ENCODE measurements at places on chromosomes 13 and 19.
A peak's percentile ranks its signal among the peaks of the same experiment; 100 is the strongest.

GRCh38 chr13:79447141-79447540, 33.8 kb upstream of the NDFIP2 start:
- no peak for DNase-seq

DNA sequence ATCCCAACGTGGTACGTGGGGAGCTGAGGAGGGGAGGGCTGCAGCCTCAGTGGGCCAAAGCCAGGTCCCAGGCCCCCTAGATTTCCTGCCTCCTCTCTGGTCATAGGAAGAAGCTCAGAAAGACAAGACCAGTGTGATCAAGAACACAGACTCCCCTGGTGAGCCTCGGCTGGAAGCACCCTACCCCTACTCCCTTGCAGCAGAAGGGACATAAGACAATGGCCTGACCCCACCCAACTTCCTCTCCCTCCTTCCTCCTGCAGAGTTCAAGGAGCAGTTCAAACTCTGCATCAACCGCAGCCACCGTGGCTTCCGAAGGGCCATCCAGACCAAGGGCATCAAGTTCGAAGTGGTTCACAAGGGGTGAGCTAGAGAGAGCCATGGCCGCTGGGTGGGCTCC, 11.5 kb downstream of the PODNL1 start:
- no peak for DNase-seq

GRCh38 chr13:100619940-100620339, 31.4 kb upstream of the GGACT start:
- no peak for DNase-seq

DNA sequence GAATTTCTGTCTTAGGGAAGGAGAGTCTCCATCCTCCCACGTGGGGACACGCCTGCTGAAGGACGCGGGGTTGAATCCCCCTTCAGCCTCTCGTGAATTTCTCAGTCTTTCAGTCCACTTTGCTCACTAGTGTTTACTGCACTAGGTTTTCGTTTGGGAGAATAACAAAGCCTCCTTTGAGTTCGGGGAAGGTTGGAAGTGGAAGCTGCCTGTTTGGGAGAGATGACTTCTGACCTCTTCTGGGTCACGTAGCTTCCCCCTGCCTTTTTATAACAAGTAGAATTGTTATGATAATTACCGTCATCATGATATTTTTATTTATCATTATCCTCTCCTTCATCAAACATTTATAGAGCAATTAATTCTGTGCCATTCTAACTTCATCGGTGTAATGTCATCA, 60.7 kb downstream of the ATP11A start:
- no peak for DNase-seq

- no peak for DNase-seq
Observed at GRCh38 chr19:30704771-30705330, 332.7 kb downstream of the ZNF536 start.

DNA sequence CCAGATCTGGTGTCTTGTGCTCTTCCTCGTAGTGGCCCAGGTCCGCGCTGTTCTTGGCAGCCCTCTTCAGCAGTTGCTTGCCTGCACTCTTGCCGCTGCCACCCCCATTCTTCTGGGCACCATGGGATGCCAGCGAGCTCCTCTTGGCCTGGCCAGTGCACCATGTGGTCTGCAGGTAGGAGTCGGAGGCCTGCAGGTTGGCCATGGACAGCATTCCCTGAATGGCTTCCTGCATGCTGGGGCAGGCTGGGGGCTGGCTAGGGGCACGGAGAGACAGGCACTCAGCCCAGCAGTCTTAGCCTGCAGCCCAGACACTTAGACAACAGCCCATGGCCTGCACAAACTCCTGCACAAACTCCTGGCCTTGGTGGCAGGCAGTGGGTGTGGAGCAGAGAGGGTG, 234.9 kb downstream of the TUBA3C start:
- DNase-seq, result no peak

DNA sequence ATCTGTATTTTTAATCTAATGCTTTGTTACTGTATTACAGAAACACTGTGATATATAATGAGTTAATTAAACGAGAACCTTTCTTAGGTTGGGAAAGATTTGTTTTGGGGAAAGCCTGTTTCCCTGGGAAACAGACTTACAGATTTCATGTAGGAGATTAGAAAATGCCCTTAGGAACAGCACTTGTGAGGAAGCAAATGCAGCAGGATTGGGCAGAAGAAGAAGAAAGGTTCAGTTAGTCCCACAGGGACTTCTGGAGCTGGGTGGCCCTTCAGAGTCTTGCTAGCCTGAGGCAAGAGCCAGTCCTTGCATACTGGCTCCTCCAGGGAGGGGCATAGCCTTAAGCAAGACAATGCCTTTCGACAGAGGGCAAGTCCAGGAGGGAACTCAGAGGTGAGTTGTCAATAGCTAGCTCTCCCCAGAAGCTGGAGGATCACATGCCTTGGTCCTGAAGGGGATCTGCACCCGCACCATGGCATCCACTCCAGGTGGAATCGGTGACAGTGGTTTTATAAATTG, 36.8 kb downstream of the N4BP2L1 start:
- DNase-seq, result no peak

- DNase-seq, result no peak
Observed at GRCh38 chr13:36778083-36778671, 40.8 kb upstream of the RFXAP start.

DNA sequence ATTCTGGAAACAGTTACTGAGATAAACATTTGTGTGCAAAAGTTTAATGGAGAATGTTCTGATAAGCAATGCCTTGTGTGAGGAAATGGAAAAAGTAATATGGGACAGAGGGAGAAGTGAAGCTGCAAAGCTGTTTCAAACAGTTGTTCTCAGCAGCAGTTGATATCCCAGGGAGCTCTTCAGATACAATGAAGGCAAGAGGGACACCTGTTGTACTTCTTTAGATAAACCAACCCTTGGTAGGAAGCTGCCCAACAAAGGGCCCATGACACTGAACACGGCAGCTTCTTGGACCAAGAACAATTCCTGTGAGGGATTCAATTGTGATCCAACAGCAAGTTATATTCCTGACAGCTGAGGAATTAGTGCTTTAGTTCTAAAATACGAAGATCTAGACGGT, 894.3 kb upstream of the PCDH20 start:
- DNase-seq, result no peak

- DNase-seq, result no peak
Observed at GRCh38 chr19:21101521-21102242, 19.7 kb downstream of the ZNF714 start.

- DNase-seq, result no peak
Observed at GRCh38 chr19:30911491-30911890, 437.7 kb downstream of the TSHZ3 start.

DNA sequence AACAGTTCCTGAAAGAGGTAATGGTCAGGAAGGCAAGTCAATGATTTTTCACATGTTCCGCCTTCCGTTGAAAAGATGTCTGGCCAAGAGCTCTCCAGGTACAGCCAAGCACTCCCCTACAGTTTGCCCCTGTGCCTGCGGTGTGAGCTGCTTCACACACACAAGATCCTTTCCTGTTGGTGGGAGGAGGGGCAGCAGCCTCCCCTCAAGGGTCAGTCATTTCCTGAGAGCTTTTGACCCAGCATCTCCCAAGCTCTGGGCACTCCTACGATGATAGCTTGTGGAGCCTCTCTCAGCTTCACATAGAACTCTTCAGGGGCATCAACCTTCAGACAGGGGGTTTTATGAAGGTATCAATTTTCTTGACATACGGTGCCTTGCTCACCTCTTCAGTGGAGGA, 86.9 kb downstream of the DOCK9 start:
- DNase-seq, result no peak

- no peak for DNase-seq
Observed at GRCh38 chr19:12896460-12896859, 5.5 kb downstream of the GCDH start.

DNA sequence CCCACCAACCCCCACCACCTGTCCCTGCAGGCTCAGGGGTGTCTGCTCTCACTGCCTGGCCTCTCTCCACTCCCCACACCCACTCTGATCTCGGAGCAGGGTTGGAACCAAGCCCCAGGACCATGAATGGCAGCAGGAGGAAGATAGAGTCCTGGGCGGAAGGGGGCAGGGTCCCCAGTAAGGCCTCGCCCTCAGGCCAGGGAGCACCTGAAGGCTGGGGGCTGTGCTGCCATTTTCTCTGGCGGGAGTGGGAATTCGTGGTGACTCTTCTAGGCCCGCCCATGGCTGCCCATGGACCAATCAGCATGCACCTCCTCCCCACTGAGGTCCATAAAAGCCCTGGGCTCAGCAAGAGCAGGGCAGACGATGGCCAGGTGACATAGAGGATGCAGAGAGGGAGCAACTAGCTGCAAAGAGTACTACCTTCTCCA, 25.0 kb downstream of the KBTBD6 start:
- DNase-seq, result no peak

- DNase-seq, result no peak
Observed at GRCh38 chr19:16226878-16227836, 29.4 kb downstream of the AP1M1 start.

DNA sequence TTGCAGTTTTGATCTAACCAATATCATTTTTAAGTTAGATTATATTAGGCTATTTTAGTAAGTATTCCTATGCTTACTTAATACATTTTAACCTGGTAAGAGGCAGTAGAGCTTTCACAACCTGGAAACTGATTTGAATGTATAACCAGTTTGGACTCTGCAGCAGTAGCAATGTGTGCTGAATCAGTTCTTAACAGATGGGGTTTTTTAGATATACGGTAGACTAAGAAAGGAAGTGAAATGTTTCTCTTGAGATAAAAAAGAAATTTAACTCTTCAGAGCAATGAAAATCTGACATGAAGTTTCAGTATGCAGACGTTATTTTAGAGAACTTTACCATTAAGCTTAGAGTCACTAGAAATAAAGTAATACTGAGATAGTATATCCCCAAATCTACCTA, 2.7 kb downstream of the NBEA start:
- no peak for DNase-seq

- DNase-seq, result no peak
Observed at GRCh38 chr13:106213028-106213757, 322.3 kb downstream of the EFNB2 start.

GRCh38 chr19:41439441-41440222, at the start of gene DMAC2:
TSS of gene DMAC2 (minus strand) at chr19:41439912. CDS start at chr19:41439899, 13 bp downstream.
- peak; percentile 88 for DNase-seq

DNA sequence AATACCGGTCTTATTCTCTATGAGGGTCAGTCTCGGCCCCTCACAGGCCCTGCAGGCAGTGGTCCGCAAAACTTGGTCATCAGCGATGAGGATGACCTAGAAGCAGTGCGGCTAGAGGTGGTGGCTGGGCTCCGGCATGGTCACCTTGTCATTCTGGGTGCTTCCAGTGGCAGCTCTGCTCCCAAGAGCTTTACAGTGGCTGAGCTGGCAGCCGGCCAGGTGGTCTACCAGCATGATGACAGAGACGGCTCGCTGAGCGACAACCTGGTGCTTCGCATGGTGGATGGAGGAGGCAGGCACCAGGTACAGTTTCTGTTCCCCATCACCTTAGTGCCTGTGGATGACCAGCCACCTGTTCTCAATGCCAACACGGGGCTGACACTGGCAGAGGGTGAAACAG, 1.8 kb downstream of the FREM2 start:
- DNase-seq, result no peak

DNA sequence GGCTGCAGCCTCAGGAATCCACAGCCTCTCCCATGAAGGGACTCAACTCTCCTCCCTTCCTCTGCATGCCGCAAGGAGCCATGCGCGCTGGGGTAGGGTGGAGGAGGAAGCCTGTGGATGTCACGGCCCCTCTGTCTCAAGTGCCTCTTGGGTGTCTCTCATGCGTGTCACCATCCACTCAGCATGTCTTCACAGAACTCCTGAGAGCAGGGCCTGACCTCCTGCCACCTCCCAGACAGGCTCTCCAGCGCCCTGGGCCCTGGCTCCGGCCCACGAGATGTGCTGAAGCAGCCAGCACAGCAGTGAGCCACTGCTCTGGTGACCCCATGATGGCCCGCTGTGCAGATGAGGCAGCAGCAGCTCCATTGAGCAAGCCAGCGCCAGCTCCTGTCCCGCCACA, 25.9 kb upstream of the SPACA7 start:
- no peak for DNase-seq

- DNase-seq, result no peak
Observed at GRCh38 chr13:43785650-43786471, 911 bp downstream of the ENOX1 start.

DNA sequence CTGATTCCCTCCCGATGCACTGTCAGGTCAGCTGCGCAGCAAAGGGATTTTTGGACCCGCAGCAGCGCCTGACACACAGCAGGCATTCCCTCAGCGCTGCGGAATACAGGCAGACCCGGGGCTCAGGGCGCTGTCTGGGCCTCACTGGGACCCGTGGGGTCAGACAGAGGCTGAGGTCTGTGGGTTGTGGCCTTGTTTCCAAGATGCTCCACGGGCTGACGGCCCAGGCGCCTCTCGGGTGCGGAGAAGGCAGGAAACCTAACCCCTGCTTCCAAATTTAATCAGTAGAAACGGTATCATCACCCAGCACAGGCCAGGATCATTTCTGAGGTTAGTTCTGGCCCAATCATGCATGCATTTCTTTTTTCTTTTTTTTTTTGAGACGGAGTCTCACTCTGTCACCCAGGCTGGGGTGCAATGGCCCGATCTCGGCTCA, 686 bp upstream of the RNF126 start:
- no peak for DNase-seq

DNA sequence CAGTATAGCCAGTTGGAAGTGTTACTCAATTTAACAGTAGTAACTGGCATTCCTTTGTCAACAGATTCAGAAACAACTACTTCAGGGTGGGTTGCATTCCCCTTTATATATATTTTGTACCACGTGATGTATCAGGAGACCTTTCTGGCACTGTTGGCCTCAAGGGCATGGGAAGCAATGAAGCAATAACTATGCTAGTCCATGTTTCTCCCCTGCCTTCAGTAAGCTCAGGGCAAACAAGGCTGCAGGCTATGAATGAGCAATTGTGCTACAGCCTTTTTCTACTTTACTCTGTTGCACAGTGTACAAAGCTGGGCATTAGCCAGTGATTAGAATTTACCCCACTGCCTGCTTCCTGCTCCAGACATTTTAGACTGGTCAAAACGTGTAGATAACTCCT, 348.8 kb downstream of the GPC5 start:
- DNase-seq, result no peak

GRCh38 chr19:5216141-5216847, 124.3 kb downstream of the PTPRS start:
- no peak for DNase-seq

DNA sequence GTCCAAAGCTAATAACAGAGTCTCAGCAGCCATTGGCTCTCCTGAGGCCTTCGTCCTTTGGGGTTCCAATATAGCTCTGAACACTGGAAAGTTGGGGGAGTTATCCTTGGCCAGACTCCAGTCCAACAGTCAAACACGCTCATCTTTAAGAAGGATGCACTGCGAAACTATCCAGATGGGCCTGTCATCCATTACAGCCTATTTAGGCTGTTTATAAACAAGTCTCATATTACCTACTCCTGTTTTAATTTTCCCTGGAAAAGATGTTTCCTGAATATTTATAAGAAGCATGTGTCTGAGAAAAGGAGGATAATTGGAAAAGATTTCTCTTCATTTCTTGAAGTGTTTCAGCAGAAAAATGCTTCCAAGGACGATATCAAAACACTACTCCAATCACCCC, 170.7 kb downstream of the DCT start:
- DNase-seq, result no peak

GRCh38 chr13:35191883-35192282, 249.8 kb downstream of the NBEA start:
- no peak for DNase-seq

- DNase-seq, result no peak
Observed at GRCh38 chr19:42074513-42075363, 1.2 kb upstream of the ZNF574 start.

Data from T-helper 22 cell (primary cell).